ENCODE measurements at places on chromosomes 7 and 10.
A peak's percentile ranks its signal among the peaks of the same experiment; 100 is the strongest.

- peak; percentile 53 for DNase-seq
Measured at GRCh38 chr7:128939861-128940410, 2.2 kb downstream of the IRF5 start.

DNA sequence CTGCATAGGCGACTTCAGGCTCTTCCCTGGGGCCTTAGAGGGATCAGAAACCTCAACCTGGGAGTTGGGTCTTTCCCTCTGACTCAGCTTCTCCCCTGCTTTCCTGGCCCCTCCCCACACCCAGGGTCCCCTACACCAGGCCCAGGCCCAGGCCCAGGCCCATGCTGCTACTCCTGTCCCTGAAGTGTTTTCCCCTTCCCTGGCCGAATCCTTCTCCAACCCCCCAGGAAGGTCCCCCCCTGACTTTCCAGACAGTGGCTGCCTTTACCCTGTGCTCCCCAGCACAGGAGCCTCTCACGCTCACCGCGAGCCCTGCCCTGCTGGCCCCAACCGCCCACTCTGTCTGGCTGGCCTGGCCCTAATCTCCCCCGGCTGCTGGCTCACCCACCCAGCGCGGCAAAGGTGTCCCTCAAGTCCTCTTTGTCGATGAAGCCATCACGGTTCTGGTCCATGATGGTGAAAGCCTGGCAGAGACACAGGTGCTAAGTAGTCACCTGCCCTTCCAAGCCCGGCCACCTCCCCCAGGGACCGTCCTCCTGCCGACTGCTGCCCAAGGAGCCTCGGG, 6.4 kb downstream of the MYL10 start:
- no peak for DNase-seq

DNA sequence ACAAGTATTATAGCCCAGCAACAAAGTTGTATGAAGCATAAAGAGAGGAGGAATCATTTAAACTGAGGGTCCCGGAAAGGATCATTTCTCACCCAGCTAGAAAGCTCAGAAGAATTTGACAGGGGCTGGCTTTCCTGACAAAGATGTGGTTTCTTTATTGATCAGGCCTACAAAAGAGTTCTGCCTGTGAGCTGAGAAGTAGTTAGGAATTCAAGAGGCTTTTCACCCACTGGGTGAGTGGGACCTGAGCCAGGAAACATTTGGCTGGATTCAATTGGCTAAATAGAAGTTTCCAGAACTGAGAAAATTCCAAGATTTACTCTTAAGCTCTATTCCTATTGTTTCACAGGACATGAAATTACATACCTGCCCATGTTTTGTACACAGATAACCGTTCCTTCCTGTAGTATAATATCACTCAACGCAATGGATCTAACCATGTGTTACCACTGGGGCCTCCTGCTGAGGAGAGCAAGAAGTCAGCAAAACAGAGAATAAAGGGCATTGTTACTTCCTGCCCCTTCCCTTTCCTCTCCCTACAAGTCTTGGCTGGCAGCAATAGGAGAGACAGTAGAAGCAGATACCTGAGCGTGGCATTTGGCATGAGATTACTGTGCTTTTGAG, 53.9 kb upstream of the PAPSS2 start:
- DNase-seq, result no peak

- no peak for DNase-seq
Measured at GRCh38 chr10:110812583-110812982, 59.1 kb upstream of the PDCD4 start.

DNA sequence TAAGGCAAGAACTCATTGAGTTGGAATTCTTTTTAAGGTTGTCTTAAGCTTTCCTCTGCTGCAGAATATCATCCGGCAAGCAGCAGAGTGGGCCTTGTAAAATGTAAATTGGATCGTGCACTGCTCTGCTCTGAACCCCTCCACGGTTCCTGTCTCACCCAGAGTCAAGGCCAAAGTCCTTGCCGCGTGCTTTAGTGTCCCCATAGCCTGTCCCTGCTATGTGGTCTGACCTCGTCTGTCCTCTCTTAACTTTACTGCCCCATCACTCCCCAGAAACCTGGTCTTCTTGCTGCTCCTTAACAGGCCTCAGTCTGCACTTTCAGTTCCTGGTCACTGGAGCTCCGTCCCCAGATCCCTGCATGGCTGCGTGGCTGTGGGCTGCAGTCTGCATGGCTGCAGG, 121.6 kb upstream of the SDK1 start:
- DNase-seq, result no peak

GRCh38 chr7:32073533-32073932, 3.3 kb upstream of the PDE1C start:
- no peak for DNase-seq

DNA sequence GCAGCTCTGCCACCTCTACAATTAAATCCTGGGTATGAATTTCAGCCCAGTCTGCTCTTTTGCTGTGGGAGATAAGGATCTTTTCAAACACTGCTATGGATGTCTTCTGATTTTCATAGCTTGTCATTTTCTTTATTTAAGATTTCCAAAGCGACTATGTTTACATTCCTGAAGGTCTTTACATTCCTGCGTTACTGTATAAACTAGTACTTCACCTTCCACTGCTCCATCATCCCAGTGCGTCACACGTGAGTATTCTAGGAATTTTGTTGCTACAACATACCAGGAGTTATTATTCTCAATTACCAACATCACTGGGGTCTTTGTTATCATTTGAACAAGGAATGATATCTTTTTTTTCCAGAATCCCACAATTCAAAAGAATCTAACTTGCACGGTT, 944.7 kb downstream of the SORCS3 start:
- no peak for DNase-seq

DNA sequence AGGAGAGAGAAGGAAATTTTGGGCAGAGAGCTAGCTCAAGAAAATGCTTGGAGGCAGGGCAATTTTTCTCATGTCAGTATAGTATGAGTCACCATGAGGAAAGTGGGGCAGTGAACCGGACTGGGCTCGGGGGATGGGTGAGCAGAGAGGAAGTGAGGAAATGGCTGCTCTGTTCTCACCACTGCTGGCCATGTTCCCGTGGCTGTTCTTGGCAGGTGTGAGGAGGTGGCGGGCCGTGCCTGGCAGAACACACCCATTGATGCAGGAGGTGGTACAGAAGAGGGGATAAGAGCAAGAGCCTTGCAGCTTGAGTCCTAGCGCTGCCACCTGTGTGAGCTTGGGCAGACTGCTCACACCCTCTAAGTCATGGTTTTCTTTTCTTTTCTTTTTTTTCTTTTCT, 304.4 kb upstream of the LYZL1 start:
- peak; percentile 14 for DNase-seq

GRCh38 chr7:54921116-54921515, 97.7 kb upstream of the EGFR start:
- no peak for DNase-seq

DNA sequence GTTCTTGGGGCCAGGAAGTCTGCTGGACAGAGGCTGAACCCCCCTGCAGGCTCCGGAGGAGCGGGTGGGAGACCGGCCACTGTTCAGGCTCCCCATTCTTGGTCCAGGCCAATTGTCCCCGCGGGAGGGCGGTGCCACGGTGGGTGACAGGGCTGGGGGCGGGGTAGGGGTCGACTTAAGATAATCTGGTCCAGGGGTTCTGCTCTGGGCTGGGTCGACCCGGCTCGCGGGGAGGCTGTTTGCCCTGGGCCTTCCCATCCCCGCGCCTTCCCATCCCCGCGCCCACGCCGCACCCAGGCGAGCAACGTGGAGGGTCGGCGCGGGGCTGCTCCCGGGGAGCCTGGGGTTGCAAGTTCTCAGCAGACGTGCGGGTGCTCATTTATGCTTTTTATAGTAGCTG, 7.3 kb upstream of the GLRX3 start:
- no peak for DNase-seq

- DNase-seq, result no peak
Measured at GRCh38 chr10:71150796-71151195, 61.6 kb upstream of the UNC5B start.

- DNase-seq, result peak; percentile 4
Measured at GRCh38 chr7:97499204-97499603, 232.7 kb upstream of the TAC1 start.

DNA sequence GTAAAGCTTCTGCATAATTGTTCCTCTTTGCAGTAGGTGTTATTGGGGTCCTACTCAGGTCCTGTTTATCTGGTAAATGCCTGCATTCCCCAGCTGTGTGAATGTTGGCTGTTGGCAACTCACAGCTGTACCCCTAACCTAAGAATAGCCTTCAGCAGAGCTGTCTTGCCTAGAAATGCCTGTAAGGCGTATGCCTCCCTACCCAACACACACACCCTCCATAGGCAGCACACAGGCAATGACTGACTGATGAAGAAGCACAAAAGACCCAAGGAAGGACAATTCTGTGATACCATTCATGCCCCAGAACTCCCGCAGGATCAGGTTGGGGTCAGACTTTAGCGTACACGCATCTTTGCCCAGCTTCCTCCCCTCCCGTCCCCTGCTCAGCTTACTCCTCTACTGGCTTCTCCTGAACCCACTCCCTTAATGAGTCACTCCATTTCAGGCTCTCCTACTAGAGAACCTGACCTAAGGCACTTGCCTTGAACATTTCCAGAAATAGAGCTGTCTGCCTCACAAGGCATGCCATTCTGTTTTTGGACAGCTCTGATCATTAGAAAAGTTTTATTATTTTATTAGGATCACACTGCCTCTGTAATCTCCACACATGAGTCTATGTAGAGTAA, 99.2 kb upstream of the PIK3CG start:
- DNase-seq, result no peak

- DNase-seq, result no peak
Measured at GRCh38 chr10:102599565-102600327, 44.5 kb upstream of the TRIM8 start.

GRCh38 chr7:114627231-114627630, 212.6 kb downstream of the FOXP2 start:
- DNase-seq, result no peak

DNA sequence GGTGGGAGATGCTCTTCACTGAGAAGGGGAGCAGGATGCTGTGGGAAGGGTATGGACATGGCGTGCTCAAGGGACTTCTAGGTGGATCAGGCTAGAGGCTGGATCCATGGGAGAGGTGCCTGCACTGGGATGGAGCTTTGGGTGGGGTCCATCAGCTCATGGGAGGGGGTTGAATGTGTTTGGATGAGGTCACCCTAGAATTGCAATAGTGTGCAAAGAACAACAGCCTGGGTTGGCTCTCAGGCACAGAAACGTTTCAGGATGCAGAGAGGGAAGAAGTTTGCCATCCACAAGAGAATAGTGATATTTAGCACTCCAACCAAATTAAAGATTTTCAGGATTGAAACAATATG, 66.1 kb downstream of the SNX10 start:
- no peak for DNase-seq

- no peak for DNase-seq
Measured at GRCh38 chr10:125160856-125161706, 718 bp upstream of the CTBP2 start.

- no peak for DNase-seq
Measured at GRCh38 chr7:155448632-155449007, 9.3 kb upstream of the EN2 start.

GRCh38 chr10:80476685-80477084, 22.6 kb downstream of the TSPAN14 start:
- DNase-seq, result no peak

- no peak for DNase-seq
Measured at GRCh38 chr10:102628451-102628911, 15.8 kb upstream of the TRIM8 start.
